ENCODE measurements at places on chromosomes 16 and 17.

DNA sequence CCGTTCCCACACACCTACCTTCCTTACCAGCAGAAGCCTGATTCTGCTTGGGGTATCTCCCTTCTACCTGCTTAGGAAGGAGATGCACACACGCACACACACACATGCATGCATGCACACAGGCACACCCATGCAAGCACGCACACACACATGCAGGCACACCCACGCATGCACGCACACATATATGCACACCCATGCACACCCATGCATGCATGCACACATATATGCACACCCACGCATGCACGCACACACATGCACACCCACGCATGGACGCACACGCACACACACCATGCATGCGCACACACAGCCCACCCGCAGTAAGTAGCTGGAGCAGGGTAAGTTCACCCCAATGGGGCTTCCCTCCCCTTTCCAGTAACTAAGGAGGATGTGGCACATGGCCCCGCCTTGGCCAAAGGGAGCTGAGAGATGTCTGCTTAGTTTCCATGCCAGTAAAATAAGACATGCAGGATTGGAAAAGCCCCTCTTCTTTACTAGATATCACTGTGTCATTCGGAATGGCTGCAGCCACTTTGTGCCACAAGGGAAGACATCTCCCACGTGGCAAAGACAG lies 33.7 kb downstream of the ADCY9 start:
- DNase-seq, result no peak

DNA sequence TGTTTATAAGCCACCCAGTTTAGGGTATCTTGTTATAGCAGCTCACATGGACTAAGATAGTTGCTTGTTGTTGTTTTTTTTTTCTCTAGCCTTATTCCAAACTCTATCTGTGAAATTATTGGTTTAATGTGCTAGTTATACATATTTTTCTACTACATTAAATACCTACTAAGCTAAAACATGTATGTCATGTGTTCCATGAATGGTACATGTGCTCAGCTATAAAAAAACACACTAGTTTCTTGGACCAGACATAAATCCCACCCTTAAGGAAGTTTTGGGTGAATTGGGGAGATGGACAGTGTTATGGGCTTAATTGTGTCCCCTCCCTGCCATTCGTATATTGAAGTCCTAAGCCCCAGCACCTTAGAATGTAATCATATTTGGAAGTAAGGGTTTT lies 19.8 kb downstream of the ITPRIPL2 start:
- DNase-seq, result no peak

GRCh38 chr17:43351691-43352090 lies 47.1 kb upstream of the ARL4D start:
- no peak for DNase-seq

- no peak for DNase-seq
These were observed 7.6 kb downstream of the PITPNM3 start for GRCh38 chr17:6548578-6549330.

DNA sequence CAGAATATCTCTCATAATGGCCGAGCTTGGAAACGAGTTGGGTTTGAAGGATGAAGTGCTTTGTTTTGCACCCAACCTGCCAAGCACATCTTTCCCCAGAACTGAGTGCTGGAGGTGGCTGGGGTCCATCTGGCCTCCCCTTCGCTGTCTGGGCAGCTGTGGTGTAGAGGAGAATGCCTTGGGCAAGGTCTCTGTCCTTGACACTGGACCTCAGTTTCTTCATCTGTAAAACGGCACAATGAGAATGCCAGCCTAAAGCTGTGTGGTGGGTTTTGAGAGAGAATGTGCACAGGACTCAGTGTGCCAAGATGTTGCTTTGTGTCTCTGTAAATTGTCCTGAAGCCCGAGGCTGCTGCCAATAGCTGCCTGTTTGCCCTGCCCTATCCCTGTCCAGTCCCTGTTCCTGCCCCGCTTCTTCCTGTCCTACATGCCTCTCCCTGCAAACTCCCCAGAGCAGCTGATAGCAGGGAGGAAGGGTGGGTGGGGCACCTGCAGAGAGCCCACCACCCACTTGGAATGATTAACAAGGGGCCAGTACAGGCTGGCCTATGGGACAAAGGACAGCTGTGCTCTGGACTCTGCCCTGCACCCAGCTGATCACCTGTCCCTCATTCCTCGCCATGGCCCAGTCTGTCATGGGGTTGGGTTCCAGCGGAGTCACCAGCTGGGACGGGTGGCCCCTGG lies 15.3 kb downstream of the LASP1 start:
- DNase-seq, result no peak

GRCh38 chr16:70662991-70663523 lies 16.7 kb downstream of the IL34 start:
- DNase-seq, result no peak

DNA sequence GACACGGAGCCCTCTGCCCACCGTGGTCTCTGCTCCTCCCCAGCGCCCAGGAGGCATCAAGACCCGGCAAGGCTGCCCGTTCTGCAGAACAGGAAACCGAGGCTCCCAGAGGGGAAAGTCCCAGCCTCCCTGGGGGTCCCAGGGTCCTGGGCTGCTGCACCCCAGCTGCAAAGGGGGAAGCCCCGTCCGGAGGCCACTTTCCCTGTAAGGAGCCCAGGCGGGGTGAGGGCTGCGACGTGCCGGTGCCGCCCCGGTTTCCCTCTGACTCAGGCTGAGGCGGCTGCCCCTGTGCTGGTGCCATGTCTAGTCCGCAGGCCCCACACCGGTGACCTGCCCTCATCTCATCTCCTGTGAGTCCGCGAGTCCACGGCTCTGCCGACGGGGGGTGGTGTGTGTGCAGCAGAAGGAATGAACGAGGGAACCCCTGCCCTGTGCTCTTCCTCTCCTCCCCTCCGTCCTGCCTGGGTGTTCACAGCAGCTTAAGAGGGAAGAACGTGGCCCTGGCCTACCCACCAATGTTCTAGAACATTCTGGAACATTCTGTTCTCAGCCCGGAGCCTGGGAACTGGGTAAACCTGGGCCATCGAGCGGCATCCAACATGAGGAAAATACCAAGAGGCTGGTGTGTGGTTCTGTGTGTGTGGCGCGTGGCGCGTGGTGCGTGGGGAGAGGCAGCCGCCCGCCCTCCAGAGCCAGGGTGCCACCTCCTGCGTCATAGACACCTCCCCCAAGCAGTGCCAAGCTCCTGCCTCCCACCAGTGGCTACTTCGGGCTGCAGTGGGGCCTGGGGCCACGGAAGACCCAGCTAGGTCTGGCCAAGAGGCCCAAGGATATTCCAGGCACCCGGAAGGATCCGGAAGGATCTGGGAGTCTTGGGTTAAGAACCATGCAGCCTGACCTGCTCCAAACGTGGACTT lies 7.0 kb upstream of the CBFA2T3 start:
- no peak for DNase-seq

Data from activated CD4-positive, alpha-beta T cell treated with anti-CD3 and anti-CD28 coated beads, Interleukin-2, amount 50 U/mL, for 4 hours (primary cell).